Thyroid gland (tissue), 4 donors: ENCODE measurements at places on chromosomes 12 and 14.

DNA sequence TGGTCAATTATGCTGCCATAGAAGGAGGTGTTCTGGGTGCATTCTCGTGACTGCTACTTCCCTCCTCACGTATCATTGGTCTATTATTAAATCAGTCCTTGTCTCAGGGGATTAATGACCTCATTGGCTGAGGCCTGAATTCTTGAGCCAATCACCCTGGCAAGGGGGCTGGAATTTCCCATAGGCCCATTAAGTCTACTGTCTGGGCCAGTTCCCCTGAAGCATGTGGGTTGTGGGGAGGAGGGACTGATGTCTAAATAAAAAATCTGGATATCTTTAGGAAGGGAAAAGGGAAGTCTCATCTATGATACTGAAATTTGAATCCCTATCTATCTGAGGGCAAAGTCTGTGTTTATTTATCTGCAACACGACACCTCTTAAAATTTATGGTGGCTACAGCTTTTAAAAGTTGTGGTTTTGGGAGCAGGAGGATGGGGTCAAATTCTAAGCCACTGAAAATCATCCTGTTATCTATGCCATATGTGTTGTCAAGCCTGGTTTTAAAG is 71.9 kb downstream of the DYRK2 start:
- no peak overlapping the region for H3K4me3 ChIP-seq
- no peak overlapping the region for H3K27ac ChIP-seq
- peaks cover 9% of the 10 kb centered on the region for H3K4me1 ChIP-seq
- no peaks in the 10 kb centered on the region for H3K36me3 ChIP-seq

GRCh38 chr12:32450363-32450762 is 51.0 kb downstream of the FGD4 start:
- H3K27ac ChIP-seq: no peak overlapping the region
- H3K36me3 ChIP-seq: no peaks in the 10 kb centered on the region
- no peaks in the 10 kb centered on the region for H3K4me1 ChIP-seq
- no peaks in the 10 kb centered on the region for H3K27me3 ChIP-seq

DNA sequence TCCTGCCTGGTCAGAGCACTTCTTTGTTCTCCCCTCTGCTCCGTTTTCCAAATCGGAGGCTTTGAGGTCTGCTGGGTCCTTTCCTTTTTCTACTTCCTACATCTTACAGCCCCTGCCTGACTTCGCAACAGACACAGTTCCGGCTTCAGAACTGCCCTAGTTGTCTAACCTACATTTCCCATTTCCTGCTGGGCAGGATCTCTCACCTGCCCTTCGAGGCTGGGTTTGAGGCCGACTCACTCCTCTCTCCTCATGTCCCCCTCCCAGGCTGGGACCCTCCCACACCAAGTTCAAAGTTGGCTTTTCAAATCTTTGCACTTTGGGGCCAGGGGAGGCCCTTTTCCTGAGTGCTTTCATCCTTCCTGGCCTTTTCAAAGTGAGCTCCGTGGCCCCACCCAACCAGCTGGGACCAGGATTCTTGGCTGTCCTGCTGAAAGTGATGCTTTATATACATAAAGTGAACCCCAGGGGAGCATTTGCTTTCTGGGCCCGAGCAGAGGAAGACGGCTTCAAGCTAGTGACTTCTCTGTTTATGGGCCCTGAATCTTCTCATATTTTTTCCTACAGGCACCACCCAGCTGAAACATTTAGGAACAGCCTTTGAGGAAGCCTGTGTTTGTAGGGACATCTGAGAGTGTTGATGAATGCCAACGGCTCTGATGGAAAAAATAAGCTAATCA is 281.0 kb upstream of the CRY1 start:
- H3K27ac ChIP-seq: no peak overlapping the region
- H3K27me3 ChIP-seq: no peaks in the 10 kb centered on the region
- H3K4me3 ChIP-seq: no peak overlapping the region
- no peak for DNase-seq
- H3K36me3 ChIP-seq: no peaks in the 10 kb centered on the region

- no peak overlapping the region for H3K4me3 ChIP-seq
- no peaks in the 10 kb centered on the region for H3K4me1 ChIP-seq
- H3K36me3 ChIP-seq: no peaks in the 10 kb centered on the region
- H3K27ac ChIP-seq: no peak overlapping the region
- no peaks in the 10 kb centered on the region for H3K27me3 ChIP-seq
- DNase-seq: peak; percentile 46
These were observed 8.9 kb upstream of the ZNF410 start for GRCh38 chr14:73877790-73878189.

- no peak overlapping the region for H3K4me3 ChIP-seq
- DNase-seq: no peak
- H3K4me1 ChIP-seq: no peaks in the 10 kb centered on the region
- no peaks in the 10 kb centered on the region for H3K27me3 ChIP-seq
- H3K36me3 ChIP-seq: no peaks in the 10 kb centered on the region
- H3K27ac ChIP-seq: no peak overlapping the region
These were observed 24.1 kb downstream of the PTGER2 start for GRCh38 chr14:52338051-52338681.

DNA sequence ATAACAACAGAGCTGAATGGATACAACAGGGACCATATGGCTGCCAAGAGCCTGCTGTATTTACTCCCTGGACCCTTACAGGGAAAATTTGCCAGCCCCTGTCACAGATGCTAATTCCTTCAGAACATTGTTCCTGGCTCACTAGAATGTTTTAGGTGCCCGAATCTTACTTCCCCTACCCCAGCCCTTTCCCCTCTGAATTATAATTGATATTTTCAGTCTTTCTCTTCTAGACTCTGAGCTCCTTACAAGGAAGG is 235.3 kb downstream of the KSR2 start:
- H3K27ac ChIP-seq: no peak overlapping the region
- H3K27me3 ChIP-seq: no peaks in the 10 kb centered on the region
- no peaks in the 10 kb centered on the region for H3K4me1 ChIP-seq
- H3K4me3 ChIP-seq: no peak overlapping the region
- no peak for DNase-seq

- H3K4me1 ChIP-seq: peaks cover 10% of the 10 kb centered on the region
- H3K36me3 ChIP-seq: no peaks in the 10 kb centered on the region
- no peak overlapping the region for H3K4me3 ChIP-seq
- no peak for DNase-seq
These were observed 194.5 kb upstream of the CDKN3 start for GRCh38 chr14:54202288-54202687.

- no peaks in the 10 kb centered on the region for H3K4me1 ChIP-seq
- H3K27ac ChIP-seq: no peak overlapping the region
- H3K36me3 ChIP-seq: no peaks in the 10 kb centered on the region
These were observed 26.4 kb upstream of the SLC7A8 start for GRCh38 chr14:23209651-23210423.

GRCh38 chr14:55477680-55478079 is 37.3 kb upstream of the TBPL2 start:
- no peaks in the 10 kb centered on the region for H3K36me3 ChIP-seq
- H3K27me3 ChIP-seq: no peaks in the 10 kb centered on the region
- DNase-seq: no peak
- no peak overlapping the region for H3K4me3 ChIP-seq
- H3K27ac ChIP-seq: no peak overlapping the region

GRCh38 chr14:24861083-24861630 is 188.8 kb downstream of the STXBP6 start:
- H3K4me1 ChIP-seq: peaks cover 43% of the 10 kb centered on the region
- peak overlapping the region; percentile 45 for H3K27ac ChIP-seq
- no peak for DNase-seq
- H3K4me3 ChIP-seq: no peak overlapping the region
- no peaks in the 10 kb centered on the region for H3K36me3 ChIP-seq
- H3K27me3 ChIP-seq: no peaks in the 10 kb centered on the region

GRCh38 chr12:93365616-93366405 is 11.9 kb upstream of the NUDT4 start:
- H3K27ac ChIP-seq: no peak overlapping the region
- no peaks in the 10 kb centered on the region for H3K27me3 ChIP-seq
- no peak for DNase-seq
- no peak overlapping the region for H3K4me3 ChIP-seq
- peaks cover 21% of the 10 kb centered on the region for H3K4me1 ChIP-seq
- H3K36me3 ChIP-seq: no peaks in the 10 kb centered on the region

DNA sequence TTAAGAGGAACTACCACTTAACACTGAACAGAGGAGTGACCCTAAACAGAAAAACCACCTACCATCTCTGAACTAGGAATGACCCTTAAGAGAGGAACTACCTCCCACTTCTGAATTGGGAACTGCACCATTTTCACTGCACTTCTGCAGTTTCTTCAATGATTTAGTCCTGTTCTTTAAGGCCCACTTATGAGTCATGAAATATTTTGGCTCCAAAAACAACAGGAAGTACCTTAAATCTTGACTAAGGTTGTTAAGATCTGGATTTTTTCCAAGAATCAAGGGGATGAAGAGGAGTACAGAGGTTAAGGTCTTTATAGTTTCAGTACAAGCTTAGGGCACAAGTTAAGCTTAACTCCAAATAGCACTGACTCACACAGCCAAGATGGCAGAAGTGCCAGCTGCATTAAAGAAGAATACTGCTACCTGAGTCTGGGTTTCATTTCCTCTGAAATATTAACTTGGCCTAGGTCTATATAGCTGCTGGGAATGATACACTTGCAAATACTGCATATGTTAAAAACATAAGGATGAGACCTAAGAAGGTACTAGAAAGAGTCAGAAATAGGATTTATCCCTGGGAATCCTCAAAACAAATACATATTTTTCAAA is 4.2 kb downstream of the NPC2 start:
- peaks cover 43% of the 10 kb centered on the region for H3K4me1 ChIP-seq
- no peak overlapping the region for H3K4me3 ChIP-seq
- H3K27me3 ChIP-seq: no peaks in the 10 kb centered on the region
- peak overlapping the region; percentile 26 for H3K27ac ChIP-seq
- DNase-seq: no peak

DNA sequence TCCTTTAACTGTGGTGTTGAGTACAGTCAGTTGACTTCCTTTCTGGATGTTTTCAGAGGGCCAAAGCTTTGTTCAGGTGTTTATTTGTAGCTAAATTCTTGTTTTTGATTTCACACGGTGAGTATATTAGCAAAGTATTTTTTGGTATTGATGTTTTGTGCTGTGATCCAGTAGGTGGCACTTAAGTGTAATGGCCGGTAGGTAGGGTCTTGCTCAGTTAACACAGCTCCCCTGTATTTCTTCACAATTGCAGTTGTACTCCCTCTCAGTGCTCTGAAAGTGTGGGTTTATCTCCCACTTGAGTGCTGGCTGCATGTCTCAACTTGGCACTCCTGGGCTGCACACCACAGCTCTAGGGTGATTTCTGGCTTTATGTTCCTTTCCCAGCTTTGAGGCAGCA is 339.5 kb downstream of the AEBP2 start:
- H3K4me1 ChIP-seq: peaks cover 11% of the 10 kb centered on the region
- H3K27me3 ChIP-seq: no peaks in the 10 kb centered on the region
- H3K36me3 ChIP-seq: no peaks in the 10 kb centered on the region

DNA sequence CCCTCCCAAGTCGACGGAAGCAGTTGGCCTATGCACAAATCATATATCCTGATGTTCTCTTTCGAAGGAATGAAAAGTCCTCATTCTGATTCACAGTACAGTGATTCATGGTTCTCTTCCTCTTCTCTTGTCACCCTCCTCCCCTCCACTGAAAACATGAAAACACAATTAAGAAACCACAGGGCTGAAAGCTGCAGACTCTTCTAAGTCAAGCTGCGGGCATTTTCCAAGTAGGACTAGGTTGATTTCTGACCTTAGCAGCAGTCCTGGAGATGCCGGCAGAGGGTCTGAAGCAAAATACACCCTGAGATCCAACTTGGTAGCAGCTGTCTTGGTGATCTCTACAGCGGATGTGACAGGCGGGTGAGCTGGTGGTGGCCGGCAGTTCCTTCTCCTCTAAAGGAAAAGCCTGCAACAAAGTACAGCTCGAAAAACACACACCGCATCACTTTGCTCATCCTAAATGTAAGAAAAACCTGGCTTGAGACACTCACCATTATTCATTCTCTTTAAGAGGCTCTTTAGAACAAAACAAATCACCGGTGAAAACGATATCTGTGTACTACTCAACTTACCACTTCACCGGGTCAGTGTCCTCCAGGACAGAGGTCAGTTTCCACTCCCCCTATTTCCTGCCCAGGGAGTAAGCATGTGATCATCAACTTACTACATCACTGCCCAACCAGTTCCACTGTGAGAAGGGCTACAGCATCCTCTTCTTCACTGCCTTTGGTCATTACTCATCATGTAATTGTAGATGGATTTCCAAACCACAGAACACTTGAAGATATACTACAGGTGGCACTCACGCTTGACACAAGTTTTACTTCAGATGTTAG is 6.0 kb downstream of the TMCC3 start:
- no peaks in the 10 kb centered on the region for H3K36me3 ChIP-seq
- H3K4me1 ChIP-seq: peaks cover 10% of the 10 kb centered on the region
- peak overlapping the region; percentile 55 for H3K27ac ChIP-seq
- DNase-seq: peak; percentile 29

DNA sequence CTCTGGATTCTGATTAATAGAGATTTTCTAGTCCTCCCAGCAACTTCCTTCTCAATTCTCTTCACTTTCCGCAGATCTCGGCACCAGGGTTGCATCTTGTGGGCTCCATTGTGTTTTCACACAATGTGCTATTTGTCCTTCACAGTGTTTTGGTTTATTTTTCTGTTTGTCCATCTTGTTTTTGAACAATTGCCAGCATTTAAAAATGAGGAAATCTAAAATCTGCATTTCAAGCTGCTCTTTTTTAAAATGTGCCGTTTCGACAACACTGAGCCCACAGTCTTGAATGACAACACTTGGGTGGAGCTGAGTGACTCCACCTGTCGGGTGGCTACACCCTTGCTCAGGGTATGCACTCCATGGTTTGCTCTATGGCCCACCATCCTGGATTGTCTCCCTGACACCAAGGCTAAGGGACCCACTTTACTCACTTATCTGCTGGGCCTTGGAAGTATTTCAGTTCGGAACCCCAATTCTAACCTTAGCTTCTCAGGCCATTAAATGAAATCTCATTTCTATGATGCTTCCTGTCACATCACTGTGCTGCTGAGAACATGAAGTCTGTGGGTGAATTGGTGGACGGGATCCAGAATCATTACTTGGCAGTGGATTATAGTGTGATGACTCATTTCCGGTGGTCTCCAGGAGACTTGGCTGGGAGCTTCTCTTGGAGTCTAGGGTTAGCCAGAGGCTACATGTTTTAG is 3.4 kb upstream of the MYRFL start:
- H3K36me3 ChIP-seq: peaks cover 2% of the 10 kb centered on the region
- DNase-seq: no peak
- no peak overlapping the region for H3K27ac ChIP-seq
- no peaks in the 10 kb centered on the region for H3K4me1 ChIP-seq

DNA sequence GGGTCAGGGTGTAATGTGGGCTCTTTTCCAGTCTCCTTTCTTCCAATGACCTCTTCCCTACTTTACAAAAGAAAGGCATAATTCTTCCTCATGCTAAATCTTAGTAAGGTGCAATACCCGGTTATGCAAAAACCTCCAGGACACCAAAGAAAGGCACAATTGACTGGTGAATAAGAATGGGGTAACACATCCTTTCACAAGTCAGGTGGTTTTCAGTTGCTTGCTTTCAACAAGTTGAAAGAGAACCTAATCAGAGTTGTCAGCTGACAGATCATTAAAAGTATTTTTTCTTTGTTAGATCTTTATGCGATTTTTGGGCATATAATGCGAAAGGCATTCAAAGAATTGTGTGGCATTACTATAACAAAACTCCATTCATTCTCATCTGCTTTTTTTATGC is 1.3 kb upstream of the AEBP2 start:
- no peak overlapping the region for H3K27ac ChIP-seq
- H3K36me3 ChIP-seq: no peaks in the 10 kb centered on the region
- H3K27me3 ChIP-seq: no peaks in the 10 kb centered on the region
- no peak overlapping the region for H3K4me3 ChIP-seq
- peaks cover 13% of the 10 kb centered on the region for H3K4me1 ChIP-seq
- no peak for DNase-seq
